ENCODE measurements at places on chromosomes 12 and 14. TPM values are rescaled to one million over a fixed set of nuclear protein-coding genes. Genes with fewer than 3 reads are reported as not detected.

Gene PIWIL1
- total RNA-seq, result not detected

Gene ETFRF1
- 13.8 TPM for total RNA-seq

Gene GPRC5D
- total RNA-seq, result not detected

Gene EFS
- not detected for total RNA-seq

Gene GALNT6
- total RNA-seq, result 9.7 TPM

Gene AHNAK2
- 12.6 TPM for total RNA-seq

Gene C12orf60
- total RNA-seq, result 0.69 TPM

Gene KRT2
- total RNA-seq, result not detected

Gene RBM19
- total RNA-seq, result 33.1 TPM

Gene SDSL
- 12.9 TPM for total RNA-seq

Gene GPX2
- total RNA-seq, result not detected

Gene ABCC9
- 0.13 TPM for total RNA-seq

Gene AICDA
- not detected for total RNA-seq

Gene IQSEC3
- total RNA-seq, result under 0.01 TPM

Gene PSME2
- total RNA-seq, result 207 TPM

Gene NRXN3
- 0.21 TPM for total RNA-seq

Gene KRT71
- total RNA-seq, result not detected

Gene PLBD1
- total RNA-seq, result not detected

Gene SYNDIG1L
- 0.03 TPM for total RNA-seq

Gene KRT82
- not detected for total RNA-seq

Gene TPPP2
- not detected for total RNA-seq

Gene UBR7
- 73.4 TPM for total RNA-seq

Gene NOVA1
- 1.8 TPM for total RNA-seq

Gene SMCO2
- not detected for total RNA-seq

Gene KLHDC1
- 0.68 TPM for total RNA-seq

Gene CPNE6
- total RNA-seq, result not detected

Gene KRT77
- not detected for total RNA-seq

Gene HNF1A
- not detected for total RNA-seq

Gene RTL1
- 0.05 TPM for total RNA-seq

Gene DAO
- not detected for total RNA-seq

Gene ANKRD33
- not detected for total RNA-seq

Data from A375 (cell line).